Activated CD4-positive, alpha-beta T cell treated with anti-CD3 and anti-CD28 coated beads, Interleukin-2, amount 10 ng/mL, durations not matched to agents 24 days and 14 days (primary cell): ENCODE measurements at places on chromosomes 11 and 22. TPM values are rescaled to one million over a fixed set of nuclear protein-coding genes. Genes with fewer than 3 reads are reported as not detected.
A peak's percentile ranks its signal among the peaks of the same experiment; 100 is the strongest.

GRCh38 chr11:68010090-68011041 lies at the start of gene ALDH3B1:
TSS of gene ALDH3B1 (plus strand) at chr11:68010327. CDS start at chr11:68015298, 4,971 bp downstream.
- H3K4me1 ChIP-seq: peaks cover 5% of the 10 kb centered on the region
- H3K4me3 ChIP-seq: no peak within 1 kb of the TSS
- H3K27me3 ChIP-seq: no peaks in the 10 kb centered on the region
- no peak for DNase-seq
- no peak within 1 kb of the TSS for H3K27ac ChIP-seq

GRCh38 chr22:30314915-30315314 lies 11.8 kb downstream of the TBC1D10A start:
- H3K36me3 ChIP-seq: peaks cover 45% of the 10 kb centered on the region
- DNase-seq: peak; percentile 79
- peak overlapping the region; percentile 37 for H3K4me3 ChIP-seq
- H3K4me1 ChIP-seq: peaks cover 89% of the 10 kb centered on the region
- no peaks in the 10 kb centered on the region for H3K27me3 ChIP-seq
- H3K27ac ChIP-seq: peak overlapping the region; percentile 82

GRCh38 chr11:15837901-15838489 lies 518.4 kb downstream of the SOX6 start:
- DNase-seq: no peak
- no peak overlapping the region for H3K27ac ChIP-seq
- no peaks in the 10 kb centered on the region for H3K36me3 ChIP-seq
- no peak overlapping the region for H3K4me3 ChIP-seq

GRCh38 chr22:43136255-43136654 lies 6.9 kb downstream of the MCAT start:
- H3K27ac ChIP-seq: no peak overlapping the region
- peaks cover 50% of the 10 kb centered on the region for H3K36me3 ChIP-seq

- H3K4me3 ChIP-seq: peak overlapping the region; percentile 10
- DNase-seq: no peak
- no peaks in the 10 kb centered on the region for H3K36me3 ChIP-seq
- no peaks in the 10 kb centered on the region for H3K27me3 ChIP-seq
Observed at GRCh38 chr22:47495110-47495509, 732.7 kb downstream of the TBC1D22A start.

DNA sequence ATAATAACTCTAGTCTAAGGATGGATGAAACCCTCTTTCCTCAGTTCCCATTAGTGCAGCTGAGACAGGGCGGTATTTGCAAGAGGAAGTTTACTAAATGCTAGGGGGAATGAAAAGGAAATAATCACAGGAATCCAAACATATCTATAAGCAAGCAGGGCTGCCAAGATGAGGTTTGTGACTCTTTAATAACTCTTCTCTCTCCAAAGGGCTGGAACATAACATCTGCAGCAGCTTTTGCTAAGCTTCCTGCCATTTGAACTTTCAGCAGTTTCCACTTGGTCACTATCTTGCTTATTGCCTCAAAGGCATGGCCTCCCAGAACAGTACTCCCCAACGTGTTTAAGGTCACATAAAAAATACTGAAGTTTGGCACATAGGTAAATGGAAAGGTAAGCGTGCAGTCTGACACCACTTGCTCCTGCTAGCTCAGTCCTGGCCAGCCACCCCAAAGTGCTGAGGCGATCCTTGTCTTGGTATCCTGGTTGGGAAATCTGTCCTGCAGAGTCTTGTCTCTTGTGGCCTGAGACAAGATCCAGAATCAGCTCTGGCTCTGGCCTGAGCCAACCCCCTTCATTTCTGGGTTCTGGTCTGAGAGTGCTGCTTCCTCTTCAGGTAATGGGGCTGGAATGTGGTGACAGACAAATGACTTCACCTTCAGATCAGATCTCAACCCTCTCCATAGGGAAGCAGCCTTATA lies 81.8 kb downstream of the KCNC1 start:
- H3K27ac ChIP-seq: no peak overlapping the region
- H3K4me1 ChIP-seq: no peaks in the 10 kb centered on the region
- no peak for DNase-seq
- H3K36me3 ChIP-seq: no peaks in the 10 kb centered on the region
- no peak overlapping the region for H3K4me3 ChIP-seq
- H3K27me3 ChIP-seq: no peaks in the 10 kb centered on the region

- H3K27me3 ChIP-seq: no peaks in the 10 kb centered on the region
- H3K27ac ChIP-seq: peak overlapping the region; percentile 94
- H3K4me3 ChIP-seq: peak overlapping the region; percentile 80
- DNase-seq: peak; percentile 90
- peaks cover 39% of the 10 kb centered on the region for H3K4me1 ChIP-seq
Observed at GRCh38 chr22:19891317-19892256, 36.9 kb upstream of the GNB1L start.

DNA sequence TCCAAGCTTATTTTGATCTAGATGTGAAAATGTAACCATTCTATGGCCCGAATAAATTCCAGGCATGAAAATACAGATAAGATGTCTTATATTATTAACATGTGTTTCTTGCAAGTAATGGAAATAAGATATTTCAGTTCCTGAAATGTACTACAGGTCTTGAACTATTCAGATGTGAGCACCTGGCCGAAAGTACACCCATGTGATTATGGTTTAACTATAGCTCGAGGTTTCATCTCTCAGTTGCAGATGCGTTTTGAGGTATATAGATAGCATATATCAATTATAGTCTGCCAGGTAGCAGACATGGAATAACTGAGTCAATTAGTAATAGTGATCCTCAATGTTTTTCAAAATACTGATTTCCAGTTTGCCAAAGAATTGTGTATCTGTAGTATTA lies 68.3 kb downstream of the DDIAS start:
- H3K4me3 ChIP-seq: no peak overlapping the region
- H3K27me3 ChIP-seq: peaks cover 15% of the 10 kb centered on the region
- no peak for DNase-seq
- H3K36me3 ChIP-seq: peaks cover 3% of the 10 kb centered on the region
- no peak overlapping the region for H3K27ac ChIP-seq

GRCh38 chr22:36002718-36003260 lies 25.8 kb downstream of the RBFOX2 start:
- no peaks in the 10 kb centered on the region for H3K4me1 ChIP-seq
- no peak overlapping the region for H3K27ac ChIP-seq
- H3K4me3 ChIP-seq: no peak overlapping the region
- no peak for DNase-seq

DNA sequence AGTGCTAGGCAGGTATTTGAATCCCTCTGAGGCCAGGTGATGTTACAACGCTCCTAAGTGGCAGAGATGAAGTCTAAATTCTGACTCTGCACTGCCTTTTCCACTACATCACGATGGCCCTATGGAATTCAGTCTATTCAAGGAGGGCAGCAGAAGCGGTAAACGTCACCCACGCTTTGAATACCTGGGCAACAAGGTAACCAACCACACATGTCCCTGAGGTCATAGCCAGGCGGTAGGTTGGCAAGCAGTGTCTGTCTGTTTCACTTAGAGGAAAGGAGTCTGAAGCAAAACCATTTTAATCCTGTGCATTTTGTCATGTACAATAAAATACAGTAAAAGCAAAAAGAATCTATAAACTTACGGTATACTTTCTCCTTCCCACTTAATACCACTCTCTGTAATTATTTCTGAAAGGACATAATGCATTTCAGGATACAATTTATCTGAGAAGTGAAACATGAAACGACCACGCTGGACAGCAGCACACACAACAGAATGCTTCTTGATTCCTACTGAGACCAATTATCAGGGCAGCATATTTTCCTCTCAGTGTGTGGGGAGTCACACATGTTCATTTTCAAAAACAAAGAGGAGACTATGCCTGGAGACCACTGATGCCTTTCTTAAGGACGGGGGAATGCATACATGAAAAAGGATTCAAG lies 51.3 kb downstream of the PRDM10 start:
- no peak for DNase-seq
- H3K36me3 ChIP-seq: peaks cover 10% of the 10 kb centered on the region
- no peak overlapping the region for H3K4me3 ChIP-seq
- H3K4me1 ChIP-seq: peaks cover 9% of the 10 kb centered on the region
- H3K27me3 ChIP-seq: no peaks in the 10 kb centered on the region

GRCh38 chr11:128610721-128611617 lies 23.6 kb upstream of the ETS1 start:
- peaks cover 27% of the 10 kb centered on the region for H3K4me1 ChIP-seq
- peak; percentile 83 for DNase-seq
- H3K27me3 ChIP-seq: no peaks in the 10 kb centered on the region
- peak overlapping the region; percentile 79 for H3K4me3 ChIP-seq
- peak overlapping the region; percentile 88 for H3K27ac ChIP-seq
- H3K36me3 ChIP-seq: peaks cover 5% of the 10 kb centered on the region

GRCh38 chr11:28176351-28176750 lies 68.2 kb downstream of the METTL15 start:
- no peaks in the 10 kb centered on the region for H3K27me3 ChIP-seq
- peaks cover 12% of the 10 kb centered on the region for H3K36me3 ChIP-seq
- no peaks in the 10 kb centered on the region for H3K4me1 ChIP-seq
- no peak overlapping the region for H3K27ac ChIP-seq
- DNase-seq: no peak
- no peak overlapping the region for H3K4me3 ChIP-seq

GRCh38 chr11:2760196-2760871 lies 60.5 kb upstream of the KCNQ1OT1 start:
- no peaks in the 10 kb centered on the region for H3K36me3 ChIP-seq
- no peaks in the 10 kb centered on the region for H3K4me1 ChIP-seq
- no peak for DNase-seq
- no peak overlapping the region for H3K27ac ChIP-seq
- H3K27me3 ChIP-seq: peaks cover 2% of the 10 kb centered on the region

DNA sequence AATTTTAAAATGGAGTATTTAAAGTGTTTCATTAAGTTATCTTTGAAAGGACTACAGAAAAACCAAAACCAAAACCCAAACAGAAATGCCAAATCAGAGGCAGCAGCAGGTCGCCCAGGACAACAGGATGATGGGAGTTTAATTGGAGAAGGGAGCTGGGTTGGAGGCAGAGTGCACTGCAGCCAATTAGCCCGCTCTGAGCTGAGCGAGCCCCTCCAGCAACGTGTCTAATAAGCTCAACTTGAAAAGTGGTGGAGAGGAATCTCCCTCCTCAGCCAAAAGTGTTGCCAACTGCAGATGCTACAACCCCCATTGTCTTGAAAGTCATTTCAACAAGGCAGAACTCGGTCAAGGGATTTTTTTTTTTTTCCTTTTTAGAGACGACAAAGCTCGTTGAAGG lies 323.9 kb downstream of the CADM1 start:
- no peak for DNase-seq
- no peak overlapping the region for H3K4me3 ChIP-seq
- no peaks in the 10 kb centered on the region for H3K36me3 ChIP-seq
- H3K27ac ChIP-seq: no peak overlapping the region
- H3K4me1 ChIP-seq: no peaks in the 10 kb centered on the region

DNA sequence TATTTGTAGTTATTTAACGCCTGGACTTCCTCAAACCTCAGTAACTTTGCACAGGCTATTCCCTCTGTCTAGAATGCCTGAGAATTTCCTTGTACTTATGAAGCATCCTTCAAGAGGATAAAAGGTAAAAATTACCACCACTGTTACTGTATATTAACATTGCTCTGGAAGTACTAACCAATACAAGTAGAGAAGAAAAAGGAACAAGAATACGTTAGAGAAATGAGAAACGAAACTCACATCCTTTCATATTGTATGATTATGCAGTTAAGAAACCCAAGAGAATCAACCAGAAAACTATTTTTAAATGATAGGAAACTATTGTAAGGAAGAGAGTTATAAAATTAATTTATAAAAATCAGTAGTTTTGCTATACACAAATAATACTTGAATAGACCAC lies 48.2 kb upstream of the OR5P2 start:
- H3K27ac ChIP-seq: no peak overlapping the region
- no peak overlapping the region for H3K4me3 ChIP-seq
- no peaks in the 10 kb centered on the region for H3K36me3 ChIP-seq
- peaks cover 1% of the 10 kb centered on the region for H3K27me3 ChIP-seq
- H3K4me1 ChIP-seq: no peaks in the 10 kb centered on the region
- DNase-seq: no peak

GRCh38 chr22:25386538-25386884 lies 167.1 kb downstream of the CRYBB2 start:
- H3K4me3 ChIP-seq: no peak overlapping the region
- H3K36me3 ChIP-seq: no peaks in the 10 kb centered on the region
- H3K4me1 ChIP-seq: peaks cover 42% of the 10 kb centered on the region
- H3K27me3 ChIP-seq: no peaks in the 10 kb centered on the region

GRCh38 chr22:31743871-31744270 lies 6.1 kb downstream of the PRR14L start:
- H3K4me1 ChIP-seq: peaks cover 30% of the 10 kb centered on the region
- no peak overlapping the region for H3K27ac ChIP-seq
- H3K36me3 ChIP-seq: peaks cover 47% of the 10 kb centered on the region
- no peak for DNase-seq
- no peaks in the 10 kb centered on the region for H3K27me3 ChIP-seq

GRCh38 chr11:94795476-94796189 lies 27.5 kb downstream of the AMOTL1 start:
- no peak overlapping the region for H3K4me3 ChIP-seq
- H3K27me3 ChIP-seq: peaks cover 5% of the 10 kb centered on the region
- no peak for DNase-seq
- no peaks in the 10 kb centered on the region for H3K4me1 ChIP-seq

The RASL10A gene
- total RNA-seq: 0.30 and 0.64 TPM in 2 replicates

The BATF2 gene
- 0.09 TPM in 1 of 2 replicates, not detected in the other for total RNA-seq

The ZNF195 gene
- total RNA-seq: 39.4 and 44.0 TPM in 2 replicates

The CXCR5 gene
- 6.1 and 6.4 TPM in 2 replicates for total RNA-seq

The C11orf91 gene
- 0.51 TPM in 1 of 2 replicates, not detected in the other for total RNA-seq

The ASCC2 gene
- total RNA-seq: 78.5 and 81.3 TPM in 2 replicates

The APOL6 gene
- total RNA-seq: 21.5 and 22.4 TPM in 2 replicates

The TBC1D22A gene
- 39.2 and 41.0 TPM in 2 replicates for total RNA-seq

The ANKRD42 gene
- total RNA-seq: 4.0 and 4.1 TPM in 2 replicates
